CD4-positive, alpha-beta T cell treated with Interleukin-4 for 4 hours (primary cell): ENCODE measurements at places on chromosomes 4 and X.

DNA sequence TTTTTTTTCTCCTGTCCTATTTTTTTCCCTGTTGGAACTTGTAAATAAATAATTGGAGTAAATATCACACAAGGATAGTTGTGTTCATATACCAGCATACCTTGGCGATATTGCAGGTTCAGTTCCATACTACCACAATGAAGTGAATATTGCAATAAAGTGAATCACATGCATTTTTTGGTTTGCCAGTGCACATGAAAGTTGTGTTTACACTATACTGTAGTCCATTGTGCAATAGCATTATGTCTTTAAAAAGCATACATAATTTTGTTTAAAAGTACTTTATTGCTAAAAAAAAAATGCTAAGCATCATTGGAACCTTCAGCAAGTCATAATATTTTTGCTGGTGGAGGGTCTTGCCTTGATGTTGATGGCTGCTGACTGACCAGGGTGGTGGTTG, 88.6 kb downstream of the GSTCD start:
- no peak for DNase-seq

DNA sequence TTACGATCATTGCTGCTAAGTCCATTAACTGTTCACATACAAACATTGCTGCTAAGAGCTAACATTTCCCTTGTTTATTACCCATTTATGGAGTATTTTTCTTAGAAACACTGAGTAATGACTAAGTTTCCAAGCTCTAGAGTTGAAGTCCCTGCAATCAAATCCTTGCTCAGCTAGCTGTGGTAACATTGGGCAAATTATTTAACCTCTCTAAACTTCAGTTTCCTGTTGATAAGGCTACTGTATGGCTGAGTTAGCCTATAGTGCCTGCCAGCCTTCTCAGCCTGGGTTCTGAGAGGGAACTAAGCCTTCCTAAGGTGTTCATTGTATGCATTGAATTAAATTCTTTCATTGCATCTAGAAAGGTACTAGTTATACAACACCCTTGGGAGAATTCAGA, 15.2 kb upstream of the SCOC start:
- no peak for DNase-seq

- DNase-seq, result no peak
Measured at GRCh38 chrX:110665223-110666002, 130.2 kb downstream of the CHRDL1 start.

- DNase-seq, result no peak
Measured at GRCh38 chr4:113209153-113209552, 159.7 kb downstream of the ANK2 start.

GRCh38 chr4:141680060-141680459, 43.7 kb downstream of the IL15 start:
- no peak for DNase-seq

DNA sequence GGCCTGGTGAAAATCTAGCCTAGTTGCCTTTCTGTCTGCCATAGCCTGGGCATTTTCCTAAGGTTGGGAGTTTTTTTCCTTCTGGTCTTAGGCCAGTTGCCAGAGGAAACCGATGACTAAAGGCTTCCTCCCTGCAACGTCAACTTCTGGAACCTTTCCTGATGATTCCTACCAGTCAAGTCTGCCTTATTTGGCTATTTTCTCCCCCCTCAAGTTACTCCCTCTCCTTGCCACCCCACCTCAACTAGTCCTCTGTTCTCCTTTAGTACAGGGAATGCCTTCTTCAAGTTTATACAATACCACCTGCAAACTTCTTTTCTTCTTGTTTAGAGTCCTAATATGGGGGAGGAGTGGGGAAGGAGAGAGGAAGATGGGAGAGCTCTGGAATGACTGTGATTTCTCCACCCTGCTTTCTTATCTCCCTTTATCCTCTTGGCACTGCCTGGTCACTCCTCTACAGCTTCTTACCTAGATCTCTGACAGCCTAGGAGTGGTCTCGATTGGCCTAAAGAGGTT, 10.6 kb downstream of the MSN start:
- DNase-seq, result no peak

DNA sequence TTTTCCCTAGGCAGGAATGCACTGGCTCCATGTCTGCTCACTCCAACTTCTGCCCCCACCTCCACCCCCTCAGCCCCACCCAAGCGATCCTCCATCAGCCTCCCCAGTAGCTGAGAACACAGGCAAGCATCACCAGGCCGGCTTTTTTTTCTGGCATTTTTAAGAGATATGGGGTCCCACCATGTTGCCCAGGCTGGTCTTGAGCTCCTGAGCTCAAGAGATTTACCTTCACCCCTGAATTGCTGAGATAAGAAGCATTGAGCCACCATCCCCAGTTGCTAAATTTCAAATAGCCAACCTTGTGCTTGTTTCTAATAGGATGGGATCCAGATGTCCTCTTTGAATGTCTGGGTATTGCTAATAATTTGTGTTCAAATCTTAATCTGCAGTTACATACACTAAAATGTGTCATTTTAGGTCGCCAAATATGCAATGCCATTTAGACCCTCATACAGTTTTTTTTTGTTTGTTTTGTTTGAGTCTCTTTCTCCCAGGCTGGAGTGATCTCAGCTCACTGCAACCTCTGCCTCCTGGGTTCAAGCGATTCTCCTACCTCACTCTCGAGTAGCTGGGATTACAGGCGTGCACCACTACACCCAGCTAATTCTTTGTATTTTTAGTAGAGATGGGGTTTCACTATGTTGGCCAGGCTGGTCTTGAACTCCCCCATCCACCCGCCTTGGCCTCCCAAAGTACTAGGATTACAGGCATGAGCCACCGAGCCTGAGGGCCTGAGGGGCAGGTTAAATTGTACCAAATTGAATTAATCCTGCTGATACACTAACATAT, 8.8 kb downstream of the LARP7 start:
- DNase-seq, result no peak

DNA sequence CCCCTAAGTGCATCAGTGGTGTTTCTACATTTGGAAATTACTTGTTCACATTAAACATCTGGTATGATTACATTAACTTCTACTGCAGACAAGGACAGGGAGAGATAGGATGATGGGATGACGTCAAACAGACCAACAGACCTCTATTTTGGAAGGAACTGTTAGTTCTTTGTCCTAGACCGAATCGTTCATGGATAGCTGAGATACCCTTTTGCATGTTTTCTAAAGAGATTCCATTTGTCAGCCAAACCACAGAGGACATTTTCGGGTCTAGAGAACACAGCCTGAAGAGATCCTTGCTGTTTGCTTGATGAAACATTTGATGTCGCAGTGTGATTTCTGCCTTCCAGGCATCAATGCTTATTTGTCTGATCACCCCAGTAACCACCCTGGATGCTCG, 27.7 kb downstream of the CHST7 start:
- no peak for DNase-seq

- no peak for DNase-seq
Measured at GRCh38 chr4:4606321-4606720, 64.5 kb upstream of the STX18 start.

- no peak for DNase-seq
Measured at GRCh38 chr4:170198747-170199146, 109.0 kb upstream of the AADAT start.

DNA sequence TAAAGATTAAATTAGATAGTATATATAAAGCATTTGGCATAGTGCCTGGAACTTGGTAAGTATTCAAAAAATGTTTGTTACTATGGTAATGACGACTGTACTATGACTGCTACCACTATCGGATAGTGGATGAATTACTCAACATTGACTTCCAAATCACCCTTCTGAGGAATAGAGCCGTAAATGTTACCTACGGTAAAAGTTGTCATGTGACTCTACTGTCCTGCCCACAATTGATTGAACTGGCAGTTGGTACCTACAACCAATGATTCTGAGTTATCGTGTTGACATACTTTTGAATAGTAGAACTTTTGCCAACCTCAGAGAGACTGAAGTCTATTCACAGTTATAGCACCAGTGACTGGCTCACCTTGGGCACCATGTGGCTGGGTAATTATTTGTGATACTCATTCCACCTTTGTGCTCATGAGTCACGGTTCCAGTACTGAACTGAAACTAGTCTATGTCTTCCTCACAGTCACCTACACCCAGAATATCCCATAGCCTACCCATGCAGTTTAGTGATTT, 185.5 kb upstream of the PITX2 start:
- DNase-seq, result no peak

DNA sequence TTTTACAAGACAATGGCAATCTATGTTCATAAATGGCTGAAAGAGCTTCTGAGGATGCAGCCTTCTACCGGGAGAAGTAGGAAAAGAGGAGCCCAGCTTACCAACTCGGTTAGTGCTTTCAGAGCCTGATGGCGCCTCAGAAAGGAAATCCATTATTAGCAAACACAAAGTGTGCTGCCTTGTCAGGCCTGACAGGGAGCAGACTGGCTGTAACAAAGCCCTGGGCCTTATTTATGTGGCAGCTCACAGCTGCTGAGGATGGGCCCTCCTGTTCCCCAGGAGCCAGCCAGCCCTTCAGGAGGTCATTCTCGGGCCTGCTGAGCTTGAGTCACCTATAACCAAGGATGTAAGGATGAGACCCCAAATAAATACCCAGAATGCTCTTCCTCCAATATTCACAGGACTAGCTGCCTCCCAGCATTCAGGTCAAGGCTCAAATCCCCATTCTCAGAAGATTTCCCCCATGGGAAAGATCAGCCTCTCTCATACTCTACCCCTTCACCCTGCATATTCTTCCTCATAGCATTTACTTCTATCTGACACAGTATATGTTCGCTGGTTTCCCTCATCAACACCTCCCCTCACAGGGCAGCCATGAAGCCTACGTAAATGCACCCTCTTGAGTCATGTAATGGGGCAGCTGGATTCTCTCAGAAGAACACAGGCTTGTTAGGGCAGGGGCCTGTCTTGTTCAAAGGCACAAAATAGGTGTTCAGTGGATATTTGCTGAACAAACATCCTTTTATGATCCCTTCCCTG, 227.0 kb upstream of the RASGEF1B start:
- no peak for DNase-seq

GRCh38 chrX:118855681-118856310, 32.2 kb downstream of the ZCCHC12 start:
- no peak for DNase-seq

DNA sequence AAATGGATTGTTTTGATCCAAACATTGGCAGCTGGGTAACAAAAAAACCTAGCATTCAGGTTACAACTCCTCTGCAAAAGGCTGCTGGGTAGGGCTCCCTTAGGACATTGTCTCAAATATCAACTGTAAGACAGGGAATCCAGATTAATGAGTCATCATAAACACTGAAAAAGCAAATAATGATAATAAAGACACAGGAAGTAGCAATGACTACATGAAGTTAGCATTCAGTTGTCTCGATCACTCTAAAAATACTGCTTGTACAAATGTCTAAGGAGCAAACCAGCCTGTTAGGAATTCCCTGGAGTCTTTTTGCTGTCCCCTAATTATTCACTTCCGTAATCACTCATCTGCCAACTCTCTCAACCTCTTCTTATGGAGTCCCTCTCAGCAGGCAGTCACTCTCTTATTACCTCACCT, 259.2 kb downstream of the GPC3 start:
- DNase-seq, result no peak

DNA sequence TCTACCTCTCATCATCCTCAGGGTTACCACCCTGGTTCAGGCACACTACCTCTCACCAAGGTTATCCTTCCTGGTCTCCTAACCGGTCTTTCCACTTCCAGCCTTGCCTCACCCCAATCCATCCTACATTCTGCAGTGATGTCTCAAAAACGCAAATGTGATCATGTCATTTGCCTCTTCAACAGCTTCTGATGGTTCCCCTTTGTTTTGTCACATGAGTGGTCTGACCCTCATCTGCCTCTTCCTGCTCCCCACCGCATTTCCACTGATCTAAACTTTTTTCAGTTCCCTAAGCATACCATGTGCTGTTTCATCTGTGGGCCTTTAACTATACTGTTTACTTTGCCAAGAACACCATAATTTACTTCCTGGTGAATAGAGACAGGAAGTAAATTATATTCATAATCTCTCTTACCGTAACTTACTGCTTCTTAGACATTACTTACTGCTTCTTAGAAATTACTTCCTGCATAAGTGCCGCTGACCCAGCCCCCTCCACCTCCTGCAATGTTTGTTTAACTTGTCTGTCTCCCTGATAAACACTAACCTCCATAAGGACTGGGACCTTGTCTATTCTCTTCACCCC, 27.1 kb upstream of the NSUN7 start:
- DNase-seq, result peak; percentile 18

DNA sequence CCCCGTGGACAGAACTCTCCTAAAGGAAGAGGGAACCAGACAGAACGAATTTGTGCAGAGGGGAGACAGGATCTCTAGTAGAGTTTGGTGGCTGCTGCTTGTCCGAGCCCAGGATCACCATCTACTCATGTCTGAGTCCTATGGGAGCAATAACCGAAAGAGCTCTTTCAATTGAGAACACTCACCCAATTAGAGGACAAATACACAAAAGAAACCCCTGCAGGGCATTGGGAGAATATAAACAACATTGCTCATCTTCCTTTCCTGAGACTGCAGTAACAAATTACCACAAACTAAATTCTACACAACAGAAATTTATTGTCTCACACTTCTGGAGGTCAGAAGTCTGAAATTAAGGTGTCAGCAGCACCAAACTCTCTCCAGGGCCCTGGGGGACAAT, 65.6 kb downstream of the SPINK2 start:
- no peak for DNase-seq

DNA sequence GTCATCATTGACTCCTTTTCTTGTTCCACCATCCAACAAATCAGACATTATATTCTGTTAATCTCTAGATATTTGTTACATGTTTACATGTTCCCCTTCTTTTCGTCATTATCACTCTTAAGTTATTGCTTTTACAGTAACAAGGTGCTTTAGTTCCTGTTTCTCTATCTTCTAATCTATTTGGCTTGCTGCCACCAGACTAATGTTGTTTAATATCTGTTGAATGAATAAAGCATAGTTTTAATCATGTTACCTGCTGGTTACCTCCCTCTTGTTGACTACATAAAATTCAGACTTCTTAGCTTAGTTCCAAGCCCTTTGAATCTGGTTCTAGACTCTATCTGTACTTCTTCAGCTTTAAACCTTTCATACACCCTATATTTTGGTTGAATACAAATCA, 129.8 kb upstream of the TRIM2 start:
- peak; percentile 17 for DNase-seq

DNA sequence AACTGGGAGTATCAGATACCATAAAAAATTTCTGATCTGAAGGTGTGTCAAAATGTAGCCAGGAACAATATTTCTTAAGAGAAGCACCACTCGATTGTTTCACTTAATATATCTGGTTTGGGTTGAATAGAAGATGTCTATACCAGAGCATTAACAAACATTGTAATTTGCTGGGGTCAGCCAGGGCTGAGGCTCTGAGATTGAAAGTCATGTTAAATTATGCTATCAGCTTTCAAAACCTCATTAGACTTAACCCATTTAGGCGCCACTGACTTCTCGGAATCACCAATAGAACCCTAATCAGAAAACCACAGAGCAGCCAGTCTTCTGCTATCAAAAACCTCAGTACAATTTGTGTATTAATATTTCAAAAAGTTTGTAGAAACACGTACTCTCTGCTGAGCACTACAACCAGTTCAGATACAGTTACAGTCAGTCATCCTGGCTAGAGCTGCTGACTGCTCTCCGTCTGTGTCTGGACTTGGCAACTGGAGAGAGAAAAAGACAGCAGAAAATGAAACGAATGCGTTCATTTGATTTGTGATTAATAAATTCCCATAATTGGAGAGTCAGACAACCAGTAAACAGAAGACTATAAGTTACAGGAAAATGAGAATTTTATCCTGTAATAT, 848.6 kb upstream of the PABPC4L start:
- DNase-seq, result no peak
